ENCODE measurements at places on chromosomes 12 and 14. TPM values are rescaled to one million over a fixed set of nuclear protein-coding genes. Genes with fewer than 3 reads are reported as not detected.

The KIF26A gene
- 9.2 TPM for total RNA-seq

The RNF212B gene
- not detected for total RNA-seq

The SLC5A8 gene
- total RNA-seq = under 0.01 TPM

The KLRC4 gene
- total RNA-seq = not detected

The HVCN1 gene
- total RNA-seq = 3.9 TPM

The TMEM253 gene
- total RNA-seq = 0.13 TPM

The CFAP73 gene
- not detected for total RNA-seq

The YAF2 gene
- total RNA-seq = 11.0 TPM

The KDM2B gene
- 24.0 TPM for total RNA-seq

The TMTC1 gene
- 6.3 TPM for total RNA-seq

The TAS2R20 gene
- total RNA-seq = 2.3 TPM

The IFNG-AS1 gene
- not detected for total RNA-seq

The REP15 gene
- 5.4 TPM for total RNA-seq

The PRIMA1 gene
- not detected for total RNA-seq

The CDK4 gene
- total RNA-seq = 146 TPM

The ITGB7 gene
- not detected for total RNA-seq

The PRR4 gene
- total RNA-seq = 0.51 TPM

The ANKS1B gene
- 0.38 TPM for total RNA-seq

The SPRING1 gene
- total RNA-seq = 18.7 TPM

The HOXC4 gene
- not detected for total RNA-seq

The FAM222A gene
- 0.26 TPM for total RNA-seq

The OR4E2 gene
- total RNA-seq = not detected

The HCAR1 gene
- total RNA-seq = 0.13 TPM

The PPP1R1A gene
- total RNA-seq = not detected

The SLC6A12 gene
- 0.13 TPM for total RNA-seq

The PMEL gene
- 0.63 TPM for total RNA-seq

The FLRT2 gene
- 305 TPM for total RNA-seq

The KRT3 gene
- not detected for total RNA-seq

The NKX2-8 gene
- not detected for total RNA-seq

The KCNC2 gene
- not detected for total RNA-seq

The KRT72 gene
- total RNA-seq = not detected

The APOF gene
- not detected for total RNA-seq

The EML1 gene
- 35.1 TPM for total RNA-seq

The NINJ2 gene
- 2.4 TPM for total RNA-seq

The OVCH1 gene
- total RNA-seq = not detected

The MUCL1 gene
- not detected for total RNA-seq

The GCH1 gene
- total RNA-seq = 8.5 TPM

The AEBP2 gene
- 30.2 TPM for total RNA-seq

The GLIPR1L2 gene
- 0.13 TPM for total RNA-seq

The OS9 gene
- total RNA-seq = 141 TPM

The GPR84 gene
- total RNA-seq = not detected

The C14orf132 gene
- total RNA-seq = 5.2 TPM
